ENCODE measurements at places on chromosomes 4 and X.

DNA sequence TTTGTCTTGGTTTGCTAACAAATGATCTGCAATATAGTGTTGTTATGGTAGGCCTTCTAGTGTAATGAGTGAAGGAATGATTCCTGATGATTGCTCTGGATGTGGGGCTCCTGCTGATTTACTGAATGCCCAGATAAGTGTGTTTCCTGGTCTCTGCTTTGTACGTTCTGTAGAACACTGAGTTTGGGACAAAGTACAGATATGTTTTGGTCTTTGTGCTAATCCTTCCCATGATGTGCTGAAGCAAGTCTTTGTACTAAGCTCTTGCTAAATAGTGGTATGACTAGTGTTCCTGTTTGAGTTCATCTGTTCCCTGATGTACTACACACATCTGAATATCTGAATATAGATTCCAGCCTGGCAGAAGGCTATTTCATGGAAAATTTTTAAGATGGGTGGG, 36.9 kb upstream of the XIAP start:
- DNase-seq, result no peak

DNA sequence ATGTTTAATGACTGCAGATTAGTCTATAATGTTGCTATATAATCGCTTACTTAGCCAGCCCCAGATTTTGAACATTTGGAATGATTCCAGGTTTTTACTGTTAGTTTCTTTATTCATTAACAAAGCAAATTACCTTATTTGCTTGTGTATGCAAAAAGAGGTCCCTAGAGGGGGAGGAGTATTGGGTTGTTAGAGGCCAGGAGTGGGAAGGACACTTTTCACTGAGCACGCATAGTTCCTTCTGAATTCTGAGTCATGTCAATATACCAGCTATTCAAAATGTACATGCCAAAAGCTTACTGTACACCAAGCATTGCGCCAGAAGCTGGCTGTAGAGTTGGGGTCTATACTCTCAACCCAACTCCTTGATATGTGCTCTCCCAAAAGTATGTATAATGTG, 5.1 kb upstream of the DGAT2L6 start:
- DNase-seq, result no peak

GRCh38 chrX:103384672-103385071, 8.3 kb downstream of the BEX3 start:
- no peak for DNase-seq

GRCh38 chr4:82728301-82728700, 70.3 kb downstream of the SCD5 start:
- no peak for DNase-seq

- no peak for DNase-seq
Observed at GRCh38 chr4:140426610-140427105, 790 bp downstream of the CLGN start.

All from esophagus squamous epithelium (tissue), 5 donors.